ENCODE measurements at places on chromosomes 7 and 10.

- DNase-seq, result peak; percentile 74
Measured at GRCh38 chr10:91590904-91591796, 41.7 kb downstream of the PPP1R3C start.

- DNase-seq, result peak; percentile 26
Measured at GRCh38 chr10:50417486-50417885, 166.2 kb upstream of the ASAH2 start.

GRCh38 chr7:117825132-117825531 lies 48.1 kb downstream of the CTTNBP2 start:
- DNase-seq, result no peak

DNA sequence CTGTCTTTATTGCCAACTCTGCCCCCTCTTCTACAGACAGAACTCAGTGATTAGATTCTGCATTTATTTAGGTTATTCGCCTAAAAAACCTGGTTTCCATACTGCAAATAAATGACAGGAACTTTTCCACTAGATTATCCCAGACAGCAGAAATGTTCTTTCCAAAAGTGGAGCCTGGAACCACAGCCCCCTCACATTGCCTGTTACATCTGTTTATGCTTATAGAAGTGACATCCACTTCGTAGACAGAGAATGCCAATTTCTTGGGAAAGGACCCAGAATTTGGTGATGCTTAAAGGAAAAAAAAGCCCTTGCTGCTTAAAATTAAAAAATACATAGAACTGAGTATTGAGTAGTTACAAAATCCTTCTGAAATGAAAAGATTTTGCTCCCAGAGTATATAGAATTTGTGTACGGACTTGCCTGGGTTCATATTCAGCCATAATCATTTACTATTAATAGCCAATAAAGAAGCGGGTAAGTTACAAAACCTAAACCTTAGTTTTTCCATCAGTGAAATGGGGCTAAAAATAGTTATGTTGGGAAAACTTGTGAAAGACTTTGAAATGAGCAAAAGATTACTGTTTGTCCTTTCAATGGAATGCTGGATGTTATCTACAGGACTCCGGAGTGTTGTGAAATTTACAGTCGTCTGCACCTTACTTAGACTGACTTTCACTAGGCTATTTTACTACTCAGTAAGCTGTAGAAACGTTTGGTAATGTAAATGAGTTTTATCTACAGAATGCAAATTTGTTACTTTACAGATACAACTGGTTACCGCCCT lies 1.1 kb upstream of the PPP1R9A start:
- no peak for DNase-seq

DNA sequence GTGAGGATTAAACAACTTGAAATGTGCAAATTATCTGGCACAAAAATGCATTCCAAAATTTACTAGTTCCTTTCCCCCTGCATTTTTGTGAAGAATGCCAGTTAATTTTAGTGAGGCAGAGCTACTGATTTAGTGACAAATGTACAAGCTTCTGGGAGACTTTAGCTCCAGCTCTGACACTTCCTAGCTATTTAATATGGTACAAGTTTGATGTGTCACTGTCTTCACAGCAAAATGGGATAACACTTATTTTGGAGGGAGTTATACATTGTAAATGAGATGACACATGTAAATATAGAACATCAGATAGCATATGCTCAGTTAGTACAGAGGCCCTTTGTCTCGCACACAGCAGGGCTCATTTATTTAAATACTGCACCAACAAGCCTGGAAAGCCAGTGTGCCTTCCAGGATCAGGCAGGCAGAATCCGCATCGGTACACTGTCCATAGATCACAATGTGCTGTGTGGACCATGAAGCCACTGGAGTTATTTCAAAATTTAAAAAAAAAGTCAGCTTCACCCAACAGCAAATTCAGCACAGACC lies 48.7 kb downstream of the ELMO1 start:
- no peak for DNase-seq

DNA sequence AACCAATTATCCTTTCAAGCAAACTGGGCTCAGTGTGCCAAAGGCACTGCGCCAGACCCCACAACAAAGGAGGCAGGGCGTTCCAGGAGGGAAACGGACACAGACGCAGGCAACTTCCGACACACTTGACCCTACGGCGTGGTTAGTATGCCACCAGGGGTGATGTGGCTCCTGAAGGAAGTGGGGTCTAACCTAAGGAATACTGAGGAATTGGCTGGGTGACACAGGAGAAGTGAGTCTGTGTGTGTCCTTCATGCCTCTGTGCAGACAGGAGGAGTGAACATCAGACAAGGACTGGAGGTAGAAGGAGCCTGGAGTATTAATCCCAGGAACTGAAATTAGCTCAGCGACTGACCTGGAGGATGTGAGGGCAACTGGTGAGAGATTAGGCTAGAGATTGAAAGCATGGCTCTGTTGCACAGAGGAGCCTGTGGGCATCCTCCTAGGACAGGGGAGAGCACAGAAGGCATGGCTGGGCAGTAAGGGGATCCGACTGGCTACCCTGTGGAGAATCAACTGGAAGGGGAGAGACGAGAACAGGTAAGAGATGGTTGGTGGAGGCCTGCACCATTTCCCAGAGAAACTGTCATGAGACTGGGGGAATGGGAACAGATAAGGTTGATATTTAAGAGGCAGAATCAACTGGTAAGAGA lies 27.8 kb downstream of the GSDME start:
- DNase-seq, result no peak

DNA sequence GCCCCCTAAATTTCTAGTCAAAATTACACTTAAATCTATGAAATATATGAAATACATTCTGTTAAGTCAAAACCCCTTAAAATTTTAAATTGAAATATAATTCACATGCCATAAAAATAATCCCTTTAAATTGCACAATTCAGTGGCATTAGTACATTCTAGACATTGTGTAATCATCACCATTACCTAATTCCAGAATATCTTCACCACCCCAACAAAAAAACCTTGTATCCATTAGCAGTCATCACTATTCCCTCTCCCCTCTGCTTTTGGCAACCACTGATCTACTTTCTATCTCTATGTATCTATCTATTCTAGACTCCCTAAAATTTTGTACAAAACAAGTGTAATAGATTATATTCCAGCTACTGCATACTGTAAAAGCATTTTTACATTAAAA lies 261.2 kb downstream of the GLI3 start:
- DNase-seq, result no peak

- no peak for DNase-seq
Measured at GRCh38 chr10:126392469-126392868, 4.2 kb upstream of the ADAM12 start.

- DNase-seq, result no peak
Measured at GRCh38 chr10:86090807-86091206, 275.8 kb downstream of the GRID1 start.

DNA sequence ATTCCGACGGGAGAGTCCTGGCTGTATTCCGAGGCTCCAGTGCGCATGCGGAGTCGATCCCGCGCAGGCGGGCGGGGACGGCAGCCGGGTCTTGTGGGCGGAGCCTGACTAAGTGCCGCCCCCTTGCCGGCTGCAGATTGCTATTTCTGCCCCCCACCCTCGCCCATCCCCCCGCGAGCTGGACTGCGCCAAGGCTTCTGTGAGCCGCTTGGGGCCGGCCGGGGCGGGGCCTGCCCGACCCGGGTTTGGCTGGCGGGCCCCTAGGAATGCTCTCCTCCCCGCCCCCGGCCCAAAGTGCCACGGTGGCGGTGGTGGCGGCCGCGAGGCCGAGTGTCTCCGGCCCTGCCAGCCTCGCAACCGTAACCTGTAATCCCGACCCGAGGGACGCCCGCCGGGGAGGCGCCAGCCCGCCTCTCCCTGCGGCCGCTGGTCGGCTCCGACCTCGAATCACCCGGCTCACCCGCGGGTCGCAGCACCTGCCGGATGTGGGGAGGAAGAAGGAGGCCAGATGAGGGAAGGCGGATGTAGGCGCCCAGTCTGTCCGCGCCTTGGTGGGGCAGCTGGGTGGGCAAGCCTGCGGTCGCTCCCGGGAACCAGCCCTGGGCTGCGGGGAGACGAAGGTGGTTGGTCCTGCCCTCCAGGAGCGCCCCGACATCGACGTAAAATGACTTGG lies 702 bp upstream of the KAZALD1 start:
- peak; percentile 95 for DNase-seq

GRCh38 chr7:101686030-101686429 lies 56.9 kb upstream of the MYL10 start:
- DNase-seq, result no peak

DNA sequence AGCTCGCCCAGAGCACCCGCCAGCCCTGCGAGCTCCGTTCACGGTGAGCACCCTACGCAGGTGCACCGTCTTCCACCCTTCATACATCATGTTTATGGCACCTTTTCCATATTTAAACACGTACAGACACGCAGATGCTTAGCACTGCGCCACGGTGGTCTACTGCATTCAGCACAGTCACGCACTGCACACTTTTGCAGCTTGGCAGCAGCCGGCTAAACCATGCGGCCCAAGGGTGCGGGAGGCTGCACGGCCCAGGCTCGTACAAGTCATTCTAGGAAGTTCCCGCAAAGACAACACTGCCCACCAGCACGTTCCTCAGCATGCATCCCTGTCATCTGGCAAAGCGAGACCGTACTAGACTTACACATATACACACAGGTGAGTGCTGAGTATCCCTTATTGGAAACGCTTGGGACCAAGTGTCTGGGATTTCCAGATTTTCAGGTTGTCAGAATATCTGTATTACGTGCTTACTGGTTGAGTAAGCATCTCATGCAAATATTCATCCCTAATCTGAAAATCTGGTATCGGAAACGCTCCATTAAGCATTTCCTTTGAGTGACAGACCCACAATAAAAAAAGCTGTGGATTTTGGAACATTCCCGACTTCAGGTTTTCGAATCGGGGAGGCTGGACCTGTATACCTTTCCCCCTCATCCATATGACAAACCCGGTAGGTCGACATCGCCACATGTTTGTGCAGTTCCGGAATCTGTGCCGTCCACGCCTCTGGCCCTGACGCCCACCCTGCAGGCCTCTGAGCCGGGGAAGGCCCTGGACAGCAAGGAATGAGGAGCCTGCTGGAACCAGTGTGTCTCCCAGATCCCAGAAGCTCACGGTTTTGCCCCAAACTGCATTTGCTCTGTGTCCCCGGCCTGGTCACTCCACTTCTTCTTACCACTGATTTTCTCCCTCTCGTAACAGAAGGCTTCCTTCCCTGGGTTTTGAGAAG lies 222.2 kb downstream of the ELFN1 start:
- no peak for DNase-seq

- DNase-seq, result no peak
Measured at GRCh38 chr7:6637544-6638229, 569 bp downstream of the ZNF316 start.

- DNase-seq, result no peak
Measured at GRCh38 chr7:30159163-30159562, 24.4 kb downstream of the MTURN start.

DNA sequence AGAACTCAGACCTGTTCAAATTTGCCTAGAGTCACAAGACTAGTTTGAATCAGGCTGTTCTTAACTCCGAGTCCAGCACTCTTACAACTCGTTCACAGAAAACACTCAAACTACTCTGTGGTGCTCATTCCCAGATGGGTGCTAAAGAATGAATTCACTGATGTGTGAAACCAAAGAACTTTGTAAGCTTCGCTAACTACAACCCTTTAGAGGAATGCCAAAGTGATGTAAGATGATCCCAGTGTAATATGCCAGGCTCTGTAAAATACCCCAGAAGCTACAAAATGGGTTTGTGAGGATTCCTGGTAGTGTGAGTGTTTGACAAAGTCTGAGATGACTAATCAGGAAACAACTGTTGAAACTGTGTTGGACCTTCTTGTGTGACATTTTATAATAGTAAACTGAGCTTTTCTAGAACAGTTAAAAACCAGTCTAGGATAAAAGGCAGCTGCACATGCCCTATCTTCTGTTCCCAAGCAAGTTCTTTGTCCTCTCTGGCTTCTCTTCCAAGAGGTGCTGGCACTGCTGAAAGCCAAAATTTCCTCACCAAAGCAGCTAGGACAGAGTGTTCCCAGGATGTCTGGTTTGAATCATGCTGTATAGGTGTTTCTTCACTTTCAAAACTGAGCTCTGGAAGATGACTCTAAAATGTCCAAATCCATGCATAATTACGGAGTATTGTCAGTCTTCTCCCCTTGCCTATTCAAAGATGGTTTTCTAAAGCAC lies 527.6 kb downstream of the SORCS1 start:
- no peak for DNase-seq

- DNase-seq, result no peak
Measured at GRCh38 chr10:42972946-42973345, 103.9 kb upstream of the RET start.

DNA sequence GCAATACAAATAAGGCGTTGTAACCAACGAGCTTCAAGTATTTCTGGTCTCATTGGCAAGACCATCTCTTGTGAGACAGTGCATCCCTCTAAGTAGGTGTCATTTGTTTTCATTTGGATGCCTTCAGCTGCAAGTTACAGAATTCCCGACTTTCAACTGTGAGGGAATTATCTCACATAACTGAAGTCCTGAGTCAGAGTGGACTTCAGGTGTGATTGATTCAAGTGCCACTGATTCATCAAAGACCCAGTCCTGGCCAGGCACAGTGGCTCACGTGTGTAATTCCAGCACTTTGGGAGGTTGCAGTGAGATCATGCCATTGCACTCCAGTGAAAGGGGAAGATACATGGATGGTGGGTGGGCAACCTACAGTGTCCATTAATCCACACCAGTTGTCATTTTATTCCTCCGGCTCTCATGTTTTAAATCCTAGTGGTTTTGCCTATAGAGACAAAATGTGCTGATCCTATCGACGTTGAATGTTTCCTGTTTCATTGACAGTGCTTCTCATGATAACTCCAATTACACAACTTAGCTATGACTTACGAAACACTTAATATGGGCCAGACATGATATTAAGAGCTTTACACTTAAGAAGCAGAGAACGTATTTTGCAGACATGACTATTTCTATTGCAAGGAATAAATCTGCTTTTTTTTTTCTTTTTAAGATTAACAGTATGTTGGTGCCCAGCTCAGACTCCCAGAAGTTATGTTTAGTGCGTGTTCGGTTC lies 268.0 kb downstream of the FRMD4A start:
- no peak for DNase-seq

GRCh38 chr10:87600581-87600980 lies 59.1 kb upstream of the PAPSS2 start:
- no peak for DNase-seq

GRCh38 chr10:103573205-103573487 lies 79.6 kb downstream of the NEURL1 start:
- DNase-seq, result no peak

- no peak for DNase-seq
Measured at GRCh38 chr7:50805447-50806125, 22.9 kb upstream of the GRB10 start.

Data from NCI-H460 (cell line).